ENCODE measurements at places on chromosomes 12 and 14. TPM values are rescaled to one million over a fixed set of nuclear protein-coding genes. Genes with fewer than 3 reads are reported as not detected.

Gene PPP1R1A
- total RNA-seq, result 43.3 TPM

Gene IFNG-AS1
- total RNA-seq, result not detected

Gene DNAI7
- 1.8 TPM for total RNA-seq

Gene TMTC1
- total RNA-seq, result 48.7 TPM

Gene CCDC85C
- 49.1 TPM for total RNA-seq

Gene TEX52
- not detected for total RNA-seq

Gene LALBA
- total RNA-seq, result not detected

DNA sequence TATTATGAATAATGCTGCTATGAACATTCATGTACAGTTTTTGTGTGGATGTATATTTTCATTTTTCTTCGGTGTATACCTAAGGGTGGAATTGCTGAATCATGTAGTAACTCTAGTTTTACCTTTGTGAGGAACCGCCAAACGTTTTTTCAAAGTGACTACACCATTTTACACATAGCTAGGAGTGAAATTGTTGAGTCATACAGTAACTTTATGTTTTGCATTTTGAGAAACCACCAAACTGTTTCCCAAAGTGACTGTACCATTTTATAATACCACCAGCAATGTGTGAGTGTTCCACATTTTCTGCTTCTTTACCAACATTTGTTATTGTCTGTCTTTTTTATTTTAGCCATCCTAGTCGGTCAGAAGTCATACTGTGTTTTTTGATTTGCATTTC, 3.1 kb upstream of the TPH2 start:
- no peak for DNase-seq

- DNase-seq, result no peak
Observed at GRCh38 chr12:6970096-6970527, 352 bp downstream of the PHB2 start.

GRCh38 chr12:72982356-72982755, 710.2 kb downstream of the TRHDE start:
- no peak for DNase-seq

DNA sequence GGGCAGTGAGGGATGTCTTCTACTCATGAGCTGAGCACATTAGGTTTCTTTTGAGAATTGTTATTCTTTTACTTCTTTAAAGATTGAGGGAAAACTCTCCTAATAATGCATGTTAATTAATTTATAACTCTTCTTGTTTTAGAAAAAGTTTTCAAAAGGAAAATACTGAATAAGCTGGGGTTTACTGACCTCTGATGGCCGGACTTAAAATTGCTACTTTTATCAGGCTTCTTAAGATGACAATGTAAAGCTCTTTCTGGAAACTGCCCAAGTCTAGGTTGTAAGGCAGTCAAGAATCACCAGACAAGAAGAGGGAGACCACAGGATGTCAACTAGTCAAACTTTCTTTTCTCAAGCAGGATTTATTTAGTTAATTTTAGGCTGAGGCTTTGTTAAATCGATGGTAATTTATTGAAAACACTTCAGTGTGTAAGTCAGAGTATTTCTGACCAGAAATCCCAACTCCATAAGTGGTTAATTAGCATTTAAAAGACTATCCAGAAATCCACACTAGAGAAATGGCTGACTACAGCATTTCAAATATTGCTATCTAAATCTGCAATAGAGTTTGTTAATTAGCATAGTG, 82.1 kb downstream of the AVPR1A start:
- no peak for DNase-seq

- no peak for DNase-seq
Observed at GRCh38 chr14:58535044-58535443, 102.7 kb upstream of the DACT1 start.

DNA sequence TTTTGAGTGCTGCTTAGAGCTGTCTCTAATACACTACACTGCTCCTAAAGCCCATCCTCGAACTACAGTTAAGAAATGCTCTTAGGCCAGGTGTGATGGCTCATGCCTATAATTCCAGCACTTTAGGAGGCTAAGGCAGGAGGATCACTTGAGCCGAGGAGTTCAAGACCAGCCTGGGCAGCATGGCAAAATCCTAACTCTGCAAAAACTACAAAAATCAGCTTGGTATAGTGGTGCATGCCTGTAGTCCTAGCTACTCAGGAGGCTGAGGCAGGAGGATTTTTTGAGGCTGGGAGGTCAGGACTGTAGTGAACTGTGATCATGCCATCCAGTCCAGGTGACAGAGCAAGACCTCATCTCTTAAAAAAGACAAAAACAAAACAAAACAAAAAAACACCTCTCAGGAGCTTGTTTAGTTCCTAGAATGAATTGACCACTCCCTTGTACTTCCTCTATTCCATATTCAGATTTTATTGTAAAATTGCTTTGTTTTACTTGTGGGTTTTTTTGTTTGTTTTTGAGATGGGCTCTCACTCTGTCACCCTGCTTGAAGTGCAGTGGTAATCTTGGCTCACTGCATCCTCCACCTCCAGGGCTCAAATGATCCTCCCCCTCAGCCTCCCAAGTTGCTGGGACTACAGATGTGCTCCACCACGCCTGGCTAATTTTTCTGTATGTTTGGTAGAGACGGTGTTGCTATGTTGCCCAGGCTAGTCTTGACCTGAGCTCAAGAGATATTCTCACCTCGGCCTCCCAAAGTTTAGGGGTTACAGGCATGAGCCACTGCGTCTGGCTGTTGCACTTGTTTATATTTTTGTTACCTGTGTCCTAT, 13.6 kb downstream of the MDM2 start:
- no peak for DNase-seq

GRCh38 chr12:68530965-68531364, 79.7 kb upstream of the RAP1B start:
- DNase-seq, result no peak

- DNase-seq, result no peak
Observed at GRCh38 chr12:105705765-105706164, 375.3 kb downstream of the C12orf75 start.

- DNase-seq, result no peak
Observed at GRCh38 chr14:103328941-103329340, 5.1 kb upstream of the EIF5 start.

- no peak for DNase-seq
Observed at GRCh38 chr12:94372461-94372860, 87.2 kb downstream of the CEP83 start.

- no peak for DNase-seq
Observed at GRCh38 chr12:112498580-112498979, 79.8 kb downstream of the PTPN11 start.

GRCh38 chr12:125406131-125406530, 340.9 kb downstream of the AACS start:
- DNase-seq, result no peak

DNA sequence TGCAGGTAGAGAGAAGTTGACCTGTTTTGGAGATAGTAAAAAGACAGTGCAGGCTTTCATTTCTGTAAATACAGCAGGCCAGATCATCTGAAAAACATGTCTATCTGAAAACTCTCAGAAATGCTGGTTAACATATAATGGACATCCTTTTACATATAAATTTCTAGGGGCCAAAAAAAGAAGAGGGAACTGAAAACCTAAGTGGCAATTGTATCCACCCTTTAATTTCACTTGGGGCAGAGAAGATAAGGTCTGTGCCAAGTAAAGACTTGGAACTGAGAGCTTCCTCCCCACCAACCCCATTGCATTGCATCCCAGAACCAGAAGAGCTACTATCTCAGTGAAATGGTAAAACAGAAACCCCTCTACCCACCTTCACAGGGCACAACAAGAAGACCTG, 141.0 kb downstream of the SRGAP1 start:
- DNase-seq, result no peak

GRCh38 chr12:104197264-104197663, 18.3 kb upstream of the TXNRD1 start:
- no peak for DNase-seq

- DNase-seq, result no peak
Observed at GRCh38 chr12:2415568-2415944, 362.8 kb downstream of the CACNA1C start.

- no peak for DNase-seq
Observed at GRCh38 chr12:80472911-80473500, 29.0 kb downstream of the PTPRQ start.

DNA sequence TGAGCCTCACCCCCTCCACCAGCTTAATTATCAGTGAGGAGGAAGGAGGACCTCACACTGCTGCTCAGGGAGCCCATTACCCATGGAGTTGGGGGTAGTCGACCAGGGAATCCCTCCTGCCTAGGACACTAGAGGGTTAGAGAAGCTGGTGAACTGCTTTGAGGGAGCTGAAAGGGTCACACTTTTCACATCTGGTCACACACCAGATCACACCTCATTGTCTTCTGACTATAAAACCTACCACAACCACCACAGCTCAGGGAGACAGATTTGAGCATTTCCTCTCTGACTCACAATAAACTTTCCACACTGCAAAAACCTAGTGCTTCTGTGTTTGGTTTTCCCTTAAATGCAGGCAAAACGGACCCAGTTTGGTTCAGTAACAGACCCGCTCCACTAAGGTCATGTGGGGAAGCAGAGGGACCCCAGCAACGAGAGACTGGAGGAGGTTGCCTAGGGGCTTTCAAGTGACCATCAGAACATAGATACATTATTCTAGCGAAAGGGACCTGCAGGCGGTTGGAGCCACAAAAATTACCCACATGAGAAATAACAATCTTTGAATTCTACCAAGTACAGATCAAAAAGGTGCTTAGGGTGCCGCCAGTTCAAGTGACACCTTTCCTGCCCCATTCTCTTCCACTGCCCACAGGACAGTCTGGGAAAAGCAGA, 151.4 kb upstream of the AVPR1A start:
- no peak for DNase-seq

GRCh38 chr12:117284140-117284539, 77.3 kb downstream of the NOS1 start:
- DNase-seq, result no peak

DNA sequence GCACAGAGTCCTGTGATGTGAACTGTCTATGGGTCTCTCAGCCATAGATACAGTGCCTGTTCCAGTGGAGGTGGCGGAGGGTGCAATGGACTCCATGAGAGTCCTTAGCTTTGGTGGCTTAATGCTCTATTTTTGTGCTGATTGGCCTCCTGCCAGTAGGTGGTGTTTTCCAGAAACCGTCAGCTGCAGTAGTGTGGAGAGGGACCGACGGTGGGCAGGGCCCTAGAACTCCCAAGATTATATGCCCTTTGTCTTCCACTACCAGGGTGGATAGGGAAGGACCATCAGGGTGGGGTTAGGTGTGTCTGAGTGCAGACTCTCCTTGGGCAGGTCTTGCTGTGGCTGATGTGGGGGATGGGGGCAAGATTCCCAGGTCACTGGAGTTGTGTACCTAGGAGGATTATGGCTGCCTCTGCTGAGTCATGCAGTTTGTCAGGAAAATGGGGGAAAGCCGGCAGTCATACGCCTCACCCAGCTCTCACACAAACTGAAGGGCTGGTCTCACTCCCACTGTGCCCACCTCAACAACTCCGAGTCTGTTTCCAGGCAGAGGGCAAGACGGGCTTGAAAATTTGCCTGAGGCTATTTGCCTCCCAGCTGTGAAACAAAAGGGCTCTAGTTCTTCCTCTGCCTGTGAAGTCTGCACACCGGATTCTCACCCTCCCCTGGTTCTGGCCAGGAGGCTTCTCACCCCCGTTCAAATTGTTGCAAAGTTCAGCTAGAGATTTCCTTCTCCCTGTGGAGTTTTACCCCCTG, 24.9 kb upstream of the ZDHHC17 start:
- no peak for DNase-seq

DNA sequence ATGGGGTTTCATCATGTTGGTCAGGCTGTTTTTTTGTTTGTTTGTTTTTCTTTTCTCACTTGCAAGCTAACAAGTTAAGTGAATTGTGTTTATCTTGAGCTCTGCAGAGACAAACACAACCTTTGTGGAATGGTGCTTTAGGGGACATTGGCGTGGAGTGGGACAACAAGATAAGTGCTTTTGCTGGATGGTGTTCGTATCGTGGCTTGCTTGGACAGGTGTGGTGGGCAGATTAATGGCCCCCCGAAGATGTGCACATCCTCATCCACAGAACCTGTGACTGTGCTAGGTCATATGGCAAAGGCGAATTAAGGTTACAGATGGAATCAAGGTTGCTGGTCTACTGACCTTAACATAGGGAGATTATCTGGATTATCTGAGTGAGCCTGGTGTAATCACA, 7.0 kb downstream of the MLXIP start:
- no peak for DNase-seq

GRCh38 chr12:127192391-127192790, 1074.6 kb upstream of the TMEM132C start:
- no peak for DNase-seq

DNA sequence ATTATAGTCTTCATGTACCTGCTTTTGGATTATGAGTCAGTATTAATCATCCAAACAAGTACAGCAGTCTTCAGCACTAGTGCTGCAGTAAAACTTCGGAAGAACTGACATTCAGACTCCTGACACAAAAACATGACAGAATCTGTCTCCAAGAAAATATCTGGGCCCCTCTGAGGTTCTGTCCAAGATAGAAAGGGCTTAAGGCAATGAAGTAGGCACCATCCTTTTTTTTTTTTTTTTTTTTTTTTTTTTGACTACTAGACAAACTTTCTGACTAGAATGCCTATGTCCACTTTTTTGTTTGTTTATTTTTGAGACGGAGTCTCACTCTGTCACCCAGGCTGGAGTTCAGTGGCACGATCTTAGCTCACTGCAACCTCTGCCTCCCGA, 112.5 kb downstream of the MED13L start:
- DNase-seq, result no peak

Measured in type B pancreatic cell (in vitro differentiated cells).